ENCODE measurements at places on chromosomes 7 and 10.

DNA sequence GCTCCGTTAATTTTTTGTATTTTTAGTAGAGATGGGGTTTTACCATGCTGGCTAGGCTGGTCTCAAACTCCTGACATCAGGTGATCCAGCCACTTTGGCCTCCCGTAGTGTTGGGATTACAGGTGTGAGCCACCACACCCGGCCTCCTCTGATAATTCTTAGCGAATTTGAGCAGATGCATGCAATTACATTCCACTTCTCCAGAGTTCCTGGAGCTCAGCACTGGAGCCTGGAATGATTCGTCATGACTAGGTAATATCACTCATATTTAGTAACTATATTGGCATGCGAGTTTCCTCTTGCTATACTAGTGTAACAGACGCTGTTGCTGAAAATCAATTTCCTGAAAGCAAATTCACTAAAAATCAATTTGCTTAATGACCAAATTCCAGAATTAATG is 86.8 kb downstream of the MKX start:
- DNase-seq: no peak

GRCh38 chr7:15175152-15175551 is 272.6 kb upstream of the DGKB start:
- DNase-seq: no peak

DNA sequence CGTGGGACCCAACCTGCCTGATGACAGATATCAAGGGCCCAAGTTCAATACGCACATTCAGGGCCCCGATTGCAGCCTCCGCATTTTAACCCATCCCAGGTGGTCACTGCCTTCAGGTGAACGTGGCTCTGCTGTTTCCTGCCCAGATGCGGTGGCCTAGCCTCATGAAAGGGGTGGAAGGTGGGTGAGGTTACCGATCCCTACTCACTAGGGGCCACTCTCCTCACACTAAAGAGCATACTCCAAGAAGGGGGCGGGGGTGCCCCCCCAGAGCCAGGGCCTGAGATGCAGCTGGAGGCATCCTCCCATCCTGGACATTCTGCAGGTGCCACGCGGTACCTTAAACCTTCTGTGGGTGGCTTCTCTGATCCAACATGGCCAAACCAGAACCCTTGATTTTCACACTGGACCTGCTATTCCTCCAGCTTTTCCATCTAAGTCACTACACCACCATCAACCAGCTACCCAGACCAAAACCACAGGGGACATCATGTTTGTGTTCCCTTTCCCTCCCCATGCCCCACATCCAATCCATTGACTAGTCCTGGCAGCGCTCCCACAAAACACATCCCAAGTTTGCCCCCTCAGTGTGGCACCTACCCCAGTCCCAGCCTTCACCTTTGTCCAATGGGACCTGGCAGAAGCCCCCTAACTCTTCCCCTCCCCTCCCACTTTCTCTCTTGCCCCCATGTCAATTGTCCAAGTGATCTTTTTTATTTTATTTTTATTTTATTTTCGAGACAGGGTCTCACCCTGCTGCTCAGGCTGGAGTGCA is 30.0 kb downstream of the PRLHR start:
- no peak for DNase-seq

DNA sequence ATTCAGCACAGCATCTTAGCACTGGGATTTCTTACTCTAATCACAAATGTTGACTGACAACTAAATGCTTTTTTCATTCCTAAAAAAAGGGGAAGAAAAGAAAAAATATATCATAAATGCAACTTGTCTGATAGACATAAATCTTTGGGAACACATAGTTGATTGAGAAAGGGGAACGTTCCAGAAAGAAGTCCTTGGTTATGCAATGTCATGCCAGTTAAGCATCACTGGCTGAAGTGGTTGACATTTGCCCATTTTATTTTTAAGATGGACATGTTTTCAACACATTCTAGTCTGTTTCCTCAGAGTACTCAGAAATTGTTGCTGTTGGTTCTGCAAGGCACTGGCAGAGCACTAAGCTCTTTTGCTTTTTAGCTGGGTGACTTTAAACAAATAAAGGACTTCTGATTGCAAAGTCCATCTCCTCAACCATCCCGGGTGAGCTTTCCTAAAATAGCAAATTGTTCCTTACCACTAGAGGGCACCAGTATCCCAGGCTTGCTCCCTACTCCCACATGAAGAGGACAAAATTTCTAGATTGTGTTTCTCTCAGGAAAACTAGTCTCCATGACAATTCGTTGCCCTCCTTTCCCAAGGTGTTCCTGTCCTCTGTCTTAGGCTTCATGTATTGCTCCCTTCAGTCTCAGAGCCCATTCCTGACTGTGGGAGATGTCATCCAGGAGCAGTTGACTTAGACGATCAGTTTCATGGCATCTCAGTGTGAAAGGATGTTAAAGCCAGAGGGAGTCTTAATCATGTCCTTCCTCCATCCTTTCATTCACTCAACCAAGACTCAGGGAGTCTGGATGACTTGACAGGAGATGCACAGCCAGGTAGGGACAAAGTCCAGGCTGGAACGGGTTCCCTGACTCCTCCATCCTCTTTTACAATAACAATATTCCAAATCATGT is 23.9 kb downstream of the OPALIN start:
- DNase-seq: peak; percentile 30

- DNase-seq: no peak
These were observed 177.6 kb downstream of the PRKAG2 start for GRCh38 chr7:151699147-151699927.

DNA sequence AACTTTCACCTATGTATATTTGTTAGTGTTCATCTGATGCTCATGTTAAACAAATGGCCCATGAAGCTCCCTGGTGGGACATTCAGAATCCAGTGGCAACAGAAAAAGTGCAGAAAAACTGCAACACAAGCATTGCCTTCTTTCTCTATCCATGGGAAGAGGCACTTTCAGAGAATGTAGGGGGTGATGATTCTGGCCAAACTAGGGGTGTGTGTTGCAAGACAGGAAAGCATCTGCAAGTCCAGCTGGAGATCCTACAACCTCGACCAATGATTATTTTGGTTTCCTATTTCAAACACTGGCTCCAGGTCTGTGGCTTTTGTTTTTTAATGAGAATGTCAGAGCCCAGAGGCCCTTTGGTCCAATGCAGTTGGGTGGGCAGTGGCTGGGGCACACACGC is 198.7 kb downstream of the CXCL12 start:
- DNase-seq: no peak

- DNase-seq: no peak
These were observed 174.9 kb upstream of the HPS1 start for GRCh38 chr10:98621630-98622029.

DNA sequence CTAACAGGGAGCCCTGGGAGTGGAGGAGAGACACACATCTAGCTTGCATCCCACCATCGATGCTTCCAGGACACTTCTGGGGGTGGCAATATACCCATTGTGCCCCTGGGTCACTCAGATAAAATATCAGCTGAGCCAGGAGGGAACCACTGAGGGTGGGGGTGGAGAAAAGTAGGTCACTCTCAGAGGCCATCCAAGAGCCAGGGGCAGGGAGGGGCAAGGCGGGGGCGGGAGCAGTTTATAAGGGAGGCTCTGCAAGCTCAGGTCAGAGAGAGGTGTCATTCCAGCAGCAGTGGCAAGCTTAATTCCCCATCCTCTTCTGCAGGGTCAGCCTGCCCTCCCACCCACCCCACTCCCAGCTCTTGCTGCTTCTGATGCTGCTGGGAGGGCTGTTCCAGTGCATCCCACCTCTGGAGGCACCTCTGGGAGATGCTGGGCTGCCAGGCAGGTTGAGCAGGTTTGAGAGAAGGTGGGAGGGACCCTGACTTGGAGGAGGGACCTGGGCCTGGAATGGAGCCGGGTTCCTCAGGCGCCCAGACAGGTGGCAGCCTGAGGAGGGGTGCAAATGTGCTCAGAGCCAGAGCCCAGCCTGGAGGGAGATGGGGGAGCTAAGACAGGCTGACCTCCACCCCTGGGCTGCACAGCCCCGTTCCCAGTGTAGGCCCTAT is 20.1 kb upstream of the TLX1 start:
- DNase-seq: no peak

DNA sequence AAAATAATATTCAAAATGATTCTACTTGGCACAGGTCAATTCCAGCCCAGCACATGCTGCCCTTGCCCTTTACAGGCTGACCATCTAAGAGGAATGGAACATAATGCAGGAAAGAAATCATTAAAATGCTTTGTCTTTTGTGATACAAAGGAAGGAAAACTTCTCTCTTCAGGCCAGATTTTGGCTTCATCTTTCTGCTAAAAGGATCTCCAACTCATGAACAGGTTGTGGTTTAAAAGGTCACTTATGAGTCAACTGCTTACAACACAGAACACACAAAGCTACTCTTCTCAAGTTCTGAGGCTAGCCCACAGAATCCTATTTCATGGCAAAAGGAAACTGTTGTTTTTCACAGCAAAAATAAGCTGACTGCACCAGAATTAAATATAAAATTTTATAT is 197.1 kb downstream of the DOCK4 start:
- DNase-seq: no peak

GRCh38 chr10:103645141-103646054 is 151.9 kb downstream of the NEURL1 start:
- no peak for DNase-seq

GRCh38 chr7:104836976-104837375 is 177.0 kb upstream of the KMT2E start:
- DNase-seq: no peak

GRCh38 chr10:21061982-21062381 is 164.9 kb upstream of the NEBL start:
- no peak for DNase-seq

GRCh38 chr10:62631241-62631640 is 173.3 kb upstream of the ADO start:
- DNase-seq: no peak

- no peak for DNase-seq
These were observed 565.8 kb upstream of the COBL start for GRCh38 chr7:51882412-51882811.

GRCh38 chr10:75902816-75903215 is 471.4 kb downstream of the LRMDA start:
- DNase-seq: no peak

DNA sequence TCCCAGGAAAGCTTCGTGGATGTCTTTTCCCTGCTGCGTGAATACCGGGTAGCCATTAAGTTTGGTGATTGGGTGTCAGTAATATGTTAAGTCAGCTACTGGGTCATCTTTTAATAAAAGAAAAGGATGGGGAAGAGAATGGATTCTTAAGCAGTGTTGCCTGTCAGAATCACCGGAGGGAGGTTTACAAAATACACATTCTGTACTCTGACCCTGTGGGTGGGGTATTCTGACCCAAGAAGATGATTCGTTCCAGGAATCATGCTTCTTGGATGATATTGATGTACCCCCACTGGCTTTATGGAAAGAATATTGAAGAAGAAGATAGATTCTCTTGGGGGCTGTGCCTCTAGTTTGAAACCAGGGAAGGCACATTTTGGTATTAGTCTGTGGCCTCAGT is 18.3 kb downstream of the SGPL1 start:
- DNase-seq: no peak

GRCh38 chr10:74194999-74195398 is 44.0 kb downstream of the ADK start:
- no peak for DNase-seq

DNA sequence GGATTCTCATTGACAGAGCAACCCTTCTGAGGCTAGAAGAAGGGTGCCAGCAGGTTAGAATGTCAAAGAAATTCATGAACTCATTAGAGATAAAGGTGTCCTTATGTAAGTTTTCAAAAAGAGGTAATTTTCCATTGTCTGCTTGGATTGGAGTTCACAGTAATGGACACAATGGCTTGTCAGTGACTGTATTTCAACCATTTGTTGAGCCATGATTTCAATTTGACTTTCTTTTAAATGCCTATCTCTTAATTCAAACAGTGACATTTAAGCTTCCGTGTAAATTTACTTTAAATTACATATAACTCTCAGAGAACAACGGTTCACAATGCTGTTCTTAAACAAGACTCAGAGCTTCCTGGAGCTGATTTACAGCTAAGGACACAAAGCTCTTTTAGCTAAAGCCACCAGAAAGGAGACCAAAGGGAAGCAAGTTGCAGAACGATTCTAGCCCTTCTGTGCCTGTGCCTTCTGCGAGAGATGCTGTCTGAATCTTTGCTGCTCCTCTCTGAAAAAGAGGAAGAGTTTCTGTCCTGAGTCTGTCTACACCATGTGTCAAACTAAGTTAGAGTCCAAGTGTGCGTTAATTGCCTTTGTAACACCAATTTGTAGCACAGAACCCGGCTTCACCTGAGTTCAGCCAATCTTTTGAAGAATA is 42.2 kb upstream of the PFKP start:
- DNase-seq: no peak

DNA sequence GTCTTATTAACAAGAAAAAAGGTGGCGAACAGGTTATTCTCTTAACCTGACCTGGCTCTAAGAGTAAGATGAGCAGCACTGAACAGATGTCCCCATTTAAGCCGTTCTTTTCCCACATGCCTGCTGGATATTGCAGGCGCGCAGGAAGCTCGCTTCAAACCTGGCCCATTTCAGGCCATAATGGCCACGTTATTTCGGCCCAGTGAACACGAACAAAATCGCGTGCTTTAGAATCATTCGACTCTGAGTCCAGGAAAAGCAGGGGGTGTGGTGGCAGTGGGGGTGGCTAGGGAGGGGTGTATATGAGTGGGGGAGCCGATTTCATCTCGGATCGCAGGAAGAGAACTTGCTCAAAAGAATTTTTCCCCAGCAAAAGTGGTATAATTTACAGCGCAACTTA is 6.6 kb upstream of the SP8 start:
- no peak for DNase-seq

GRCh38 chr10:71383972-71384687 is 12.6 kb upstream of the CDH23 start:
- peak; percentile 62 for DNase-seq

DNA sequence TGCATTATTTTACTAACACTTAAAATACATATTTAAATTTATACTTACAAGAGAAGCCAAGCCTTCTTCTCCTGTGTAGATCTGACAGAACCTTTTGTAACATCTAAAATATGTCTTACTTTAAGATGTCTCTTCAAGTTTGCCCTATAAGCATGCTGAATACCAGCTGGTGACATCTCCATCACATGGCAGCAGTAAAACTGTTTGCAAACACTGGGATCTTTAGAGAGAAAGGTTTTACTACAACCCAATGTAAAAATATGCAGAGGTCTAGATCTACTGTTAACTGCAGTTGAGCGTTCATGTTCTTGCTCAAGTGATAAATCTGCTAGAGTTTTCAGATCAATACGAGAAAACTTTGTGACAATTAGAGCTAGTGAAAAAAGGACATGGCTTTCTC is 23.2 kb downstream of the PDZD8 start:
- no peak for DNase-seq

All from NCI-H1694 treated with DMSO at 0.1 percent for 48 hours (cell line).